ENCODE measurements at places on chromosomes 7 and 10. TPM values are rescaled to one million over a fixed set of nuclear protein-coding genes. Genes with fewer than 3 reads are reported as not detected.

DNA sequence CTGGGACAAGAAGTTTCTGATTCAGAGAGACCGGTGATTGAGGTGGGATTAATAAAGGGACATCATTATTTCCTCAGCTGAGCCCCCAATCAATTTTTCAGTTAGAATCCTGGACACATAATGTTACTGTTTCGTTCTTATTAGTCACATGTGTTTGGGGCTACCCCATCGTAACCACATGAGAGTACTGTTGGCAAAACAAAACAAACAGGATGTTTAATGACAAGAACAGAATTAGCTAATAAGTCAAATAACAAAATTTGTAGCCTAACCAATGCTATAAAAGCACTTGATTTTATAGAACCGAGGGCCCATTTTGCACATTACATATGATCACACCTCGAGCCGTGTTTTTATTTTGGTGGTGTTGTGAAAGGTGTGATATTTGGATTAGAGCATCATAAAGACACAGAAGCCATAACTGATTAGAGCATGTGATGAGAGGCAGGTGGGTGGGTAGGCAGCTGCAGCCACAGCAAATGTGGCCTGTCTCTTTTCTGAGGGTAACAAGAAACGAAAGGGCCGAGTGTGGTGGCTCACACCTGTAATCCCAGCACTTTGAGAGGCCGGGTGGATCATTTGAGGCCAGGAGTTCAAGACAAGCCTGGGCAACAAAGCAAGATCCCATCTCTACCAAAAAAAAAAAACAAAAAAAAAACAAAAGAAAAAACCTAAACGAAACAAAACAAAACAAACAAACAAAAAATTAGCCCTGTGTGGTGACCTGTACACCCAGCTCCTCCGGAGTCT lies 1.8 kb upstream of the VWC2 start:
- no peak for DNase-seq

GRCh38 chr10:18359812-18360211 lies 219.6 kb downstream of the CACNB2 start:
- DNase-seq = no peak

DNA sequence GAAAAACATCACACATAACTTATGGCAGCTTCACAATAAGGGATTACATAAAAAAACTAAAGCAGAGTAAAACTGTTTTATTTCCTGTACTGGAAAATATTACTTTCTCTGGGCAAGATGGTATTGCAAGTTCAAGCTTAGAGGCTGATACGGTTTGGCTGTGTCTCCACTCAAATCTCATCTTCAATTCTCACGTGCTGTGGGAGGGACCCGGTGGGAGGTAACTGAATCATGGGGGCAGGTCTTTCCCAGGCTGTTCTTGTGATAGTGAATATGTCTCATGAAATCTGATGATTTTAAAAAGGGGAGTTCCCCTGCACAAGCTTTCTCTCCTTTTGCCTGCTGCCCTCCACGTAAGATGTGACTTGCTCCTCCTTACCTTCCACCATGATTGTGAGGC lies 5.1 kb upstream of the LRRC27 start:
- DNase-seq = no peak

GRCh38 chr10:122050811-122051210 lies 61.8 kb downstream of the TACC2 start:
- DNase-seq = no peak

DNA sequence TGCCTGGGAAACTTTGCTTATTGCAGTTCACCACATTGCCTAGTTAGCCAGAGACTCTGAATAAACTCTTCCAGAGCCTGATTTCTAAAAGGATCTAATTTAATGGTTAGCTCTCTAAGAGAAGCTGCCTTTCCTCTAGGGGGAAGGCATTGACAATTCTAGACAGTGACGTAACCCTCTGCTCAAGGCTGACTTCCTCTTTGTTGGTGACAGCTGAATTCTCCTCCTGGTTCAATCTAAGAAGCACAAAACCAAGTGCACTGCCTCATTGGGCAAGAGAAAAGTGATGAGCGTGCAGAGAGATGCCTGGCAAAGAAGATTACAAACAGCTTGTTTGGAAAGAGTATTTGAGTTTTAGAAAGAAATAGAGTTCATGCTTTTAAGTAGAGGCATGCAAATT lies 102.7 kb downstream of the MACC1 start:
- no peak for DNase-seq

GRCh38 chr10:28946479-28946878 lies 269.2 kb downstream of the BAMBI start:
- DNase-seq = no peak

GRCh38 chr7:140212100-140212881 lies 35.5 kb upstream of the KDM7A start:
- DNase-seq = peak; percentile 91

ELOVL3 gene
- not detected for total RNA-seq

GRCh38 chr7:101012931-101013330 lies 7.0 kb upstream of the MUC17 start:
- no peak for DNase-seq

DNA sequence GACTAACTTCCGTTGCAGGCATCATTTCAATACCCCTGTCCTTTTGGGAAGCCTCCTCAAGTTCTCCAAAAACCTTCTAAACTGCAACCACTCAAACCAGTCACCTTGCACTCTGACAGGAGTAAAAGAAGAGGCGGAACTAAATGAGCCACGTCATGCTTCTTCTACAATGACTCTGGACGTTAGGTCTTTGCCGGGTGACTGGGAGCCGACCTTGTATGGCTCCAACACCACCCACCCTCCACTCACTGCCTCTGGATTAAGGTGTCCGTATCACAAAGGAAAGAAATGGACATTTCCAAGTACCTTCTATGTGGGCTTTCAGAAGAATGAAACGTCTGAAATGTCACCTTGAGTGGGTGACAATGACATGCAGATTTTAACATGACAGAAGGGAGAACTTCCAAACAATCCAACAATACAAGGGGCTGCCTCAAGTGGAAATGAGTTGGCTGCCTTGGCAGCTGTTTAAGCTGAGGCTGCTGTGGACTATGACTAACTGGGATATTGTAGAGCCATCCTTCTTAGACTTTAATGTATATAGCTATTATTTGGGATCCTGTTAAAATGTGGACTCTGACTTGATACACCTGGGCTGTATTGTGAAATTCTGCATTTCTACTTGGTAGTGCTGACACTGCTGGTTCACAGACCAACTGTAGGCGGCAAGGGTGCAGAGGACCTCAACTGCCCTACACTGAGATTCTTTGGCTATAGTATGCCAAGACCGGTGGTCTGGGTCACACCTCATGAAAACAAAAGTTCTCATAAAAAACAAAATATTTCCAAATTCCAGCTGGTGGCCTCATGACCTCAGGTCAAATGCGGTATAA lies 33.8 kb upstream of the PDLIM1 start:
- DNase-seq = no peak

- DNase-seq = no peak
Measured at GRCh38 chr10:3655528-3655927, 129.5 kb downstream of the KLF6 start.

DNA sequence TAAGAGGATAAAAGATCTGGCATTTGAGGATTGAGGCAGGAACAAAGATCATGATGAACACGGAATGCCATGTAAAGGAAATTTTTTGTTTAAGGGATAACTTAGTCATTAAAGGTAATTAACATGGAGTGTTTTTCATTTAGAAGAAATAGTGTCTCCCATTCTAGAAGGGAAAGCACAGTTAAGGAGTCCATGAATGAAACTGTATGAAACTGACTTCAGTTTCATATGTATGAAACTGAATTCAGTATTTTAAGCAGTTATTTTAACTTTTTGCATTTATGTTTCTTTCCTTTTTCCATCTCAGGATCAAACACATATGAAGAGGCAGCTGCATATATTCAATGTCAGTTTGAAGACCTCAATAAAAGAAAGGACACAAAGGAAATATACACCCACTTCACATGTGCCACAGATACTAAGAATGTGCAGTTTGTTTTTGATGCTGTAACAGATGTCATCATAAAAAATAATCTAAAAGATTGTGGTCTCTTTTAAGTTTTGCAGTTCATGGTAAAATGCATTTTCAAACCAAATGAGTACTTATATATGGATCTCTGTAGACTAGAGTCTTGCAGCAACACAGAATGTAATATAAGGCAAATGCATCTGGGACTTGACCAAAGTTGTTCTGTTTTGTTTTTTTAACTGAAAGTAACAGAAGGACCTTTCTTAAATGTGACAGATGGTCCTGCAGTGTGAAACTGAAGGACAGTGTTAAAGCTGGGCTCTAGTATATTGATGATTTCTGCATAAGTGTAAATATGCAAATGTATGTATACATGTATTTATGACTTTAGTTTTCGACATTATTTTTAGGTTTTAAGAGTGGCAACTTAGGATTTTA lies 82.6 kb downstream of the GNAI1 start:
- no peak for DNase-seq

DNA sequence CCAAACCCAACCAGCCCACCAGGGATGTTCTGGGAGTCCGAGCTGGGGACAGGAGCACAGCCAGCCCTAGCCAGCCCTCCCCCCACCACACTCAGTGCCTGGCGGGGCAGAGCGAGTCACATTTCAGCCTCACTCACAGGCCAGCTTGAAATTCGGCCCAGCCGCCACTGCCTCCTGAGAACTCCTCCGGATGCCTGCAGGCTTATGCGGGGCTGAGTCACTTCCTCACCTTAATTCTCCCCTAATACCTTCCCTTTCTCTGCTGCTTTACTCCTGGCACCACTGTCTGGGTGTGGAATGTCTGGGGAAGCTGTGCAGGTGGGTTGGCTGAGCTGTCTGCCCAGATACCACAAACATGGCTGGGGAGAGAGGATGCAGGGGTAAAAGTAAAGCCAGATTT lies 22.6 kb upstream of the DLG5 start:
- no peak for DNase-seq

GRCh38 chr10:111440501-111440900 lies 363.7 kb downstream of the ADRA2A start:
- DNase-seq = no peak

DNA sequence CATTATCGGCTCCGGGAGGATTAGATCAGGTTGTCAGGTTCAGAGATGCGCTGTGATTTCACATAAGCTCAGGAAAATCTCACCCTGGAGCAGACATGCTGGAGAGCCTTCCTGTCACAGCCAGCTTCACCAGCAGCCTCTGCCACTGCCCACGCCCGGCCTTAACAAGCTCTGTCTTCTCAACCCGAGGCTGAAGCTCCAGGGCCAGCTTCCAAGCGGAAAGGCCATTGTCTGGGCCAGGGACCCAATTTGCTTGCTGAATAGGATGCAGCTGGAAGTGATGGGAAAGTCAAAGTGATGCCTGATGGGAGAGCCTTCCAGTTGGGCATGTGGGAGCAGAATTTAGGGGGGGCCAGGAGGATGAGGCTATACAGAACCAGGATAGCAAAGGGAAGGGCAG lies 36.3 kb downstream of the C10orf105 start:
- DNase-seq = no peak

DNA sequence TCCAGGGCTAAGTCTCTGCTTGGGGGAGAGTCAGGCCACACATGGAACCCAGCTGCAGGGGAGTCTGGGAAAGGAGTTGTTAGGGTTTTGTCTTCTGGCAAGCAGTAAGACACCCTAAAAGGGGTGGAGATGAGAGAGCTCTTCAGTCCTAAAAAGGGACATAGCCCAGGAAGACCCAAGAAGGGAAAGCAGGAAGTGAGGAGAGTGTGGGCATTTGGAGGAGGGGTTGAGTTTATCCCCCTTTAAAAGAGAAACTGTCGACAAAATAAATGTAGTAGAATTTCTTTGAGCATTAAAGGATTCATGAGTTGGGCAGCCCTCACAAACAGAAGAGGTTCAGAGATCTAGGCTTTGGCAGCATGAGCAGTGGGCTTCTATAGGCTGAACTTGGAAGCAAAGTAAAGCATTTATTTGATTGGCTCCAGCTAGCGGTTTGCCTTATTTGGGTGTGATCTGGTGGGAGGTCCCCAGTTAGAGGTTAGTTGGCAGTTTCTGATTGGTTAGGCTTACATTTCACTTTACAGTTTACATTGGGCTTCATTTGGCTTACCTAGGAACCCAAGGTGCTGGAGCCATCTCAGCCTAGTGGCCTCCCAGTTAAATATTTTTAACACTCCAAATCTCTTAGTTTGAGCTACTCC lies 246.7 kb downstream of the CAMK1D start:
- DNase-seq = no peak

- no peak for DNase-seq
Measured at GRCh38 chr10:3169673-3170072, 2.9 kb downstream of the PITRM1 start.

DNA sequence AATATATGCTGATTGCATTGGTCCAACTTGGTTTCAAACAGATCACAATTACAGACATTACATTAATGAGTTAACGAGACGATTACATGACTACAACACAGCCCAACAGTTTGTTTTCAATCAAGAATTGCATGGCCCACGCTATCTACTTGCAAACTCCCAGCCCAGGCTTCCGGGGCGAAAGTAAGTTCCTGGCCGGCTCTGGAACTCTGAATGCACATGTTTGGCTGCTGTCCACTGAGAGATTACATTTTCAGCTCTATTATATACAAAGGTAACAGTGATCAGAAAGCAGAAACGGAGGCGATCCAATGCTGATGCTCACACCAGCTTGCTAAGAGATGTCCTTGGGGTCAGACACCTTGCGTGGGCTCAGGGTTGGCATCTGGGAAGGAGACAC lies 206.3 kb downstream of the FANK1 start:
- DNase-seq = no peak

DNA sequence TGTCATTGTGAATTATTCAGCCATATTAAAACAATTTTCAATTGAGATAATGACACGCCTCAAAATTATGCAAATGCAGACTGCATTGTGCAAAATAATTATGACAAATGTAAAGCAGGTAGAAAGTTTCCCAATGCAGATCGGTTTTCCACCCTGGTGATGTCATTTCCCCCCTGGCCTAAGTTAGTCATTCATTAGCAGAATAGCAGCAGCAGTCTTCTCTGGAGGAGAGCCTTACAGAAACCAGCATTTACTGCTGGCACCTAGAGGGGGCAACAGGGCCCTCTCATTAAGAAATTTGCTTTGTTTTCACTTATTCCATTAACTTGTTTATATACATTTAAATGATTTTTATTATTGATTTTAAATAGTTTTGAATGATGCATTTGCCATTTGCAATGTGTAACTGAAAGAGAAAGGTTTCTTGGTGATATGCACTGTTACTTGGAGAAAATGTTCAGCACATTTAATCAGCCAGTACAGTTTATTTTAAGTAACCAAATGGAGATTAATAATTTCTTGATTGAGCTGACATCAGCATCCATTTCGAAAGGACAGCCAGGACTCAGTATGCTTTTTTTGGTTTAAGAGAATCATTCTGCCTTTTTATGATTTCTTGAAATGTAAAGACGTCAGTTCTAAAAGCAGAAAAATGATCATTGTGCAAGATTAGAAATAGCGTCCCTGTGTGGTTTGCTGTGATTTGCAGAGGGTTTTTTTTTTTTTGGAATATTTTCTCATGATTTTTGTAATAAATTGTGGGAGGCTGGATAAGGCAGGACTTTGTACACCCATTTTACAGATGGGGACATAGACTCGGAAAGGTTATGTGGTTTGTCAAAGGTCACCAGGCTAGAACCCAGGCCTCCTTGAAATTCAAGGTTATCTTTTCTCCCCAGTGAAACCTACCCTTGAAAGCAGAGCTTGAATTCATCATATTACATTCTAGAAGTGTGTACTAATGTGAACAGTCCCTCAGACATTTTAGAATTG lies 3.5 kb downstream of the ARID5B start:
- peak; percentile 43 for DNase-seq

AEBP1 gene
- total RNA-seq = 4.1 TPM

Measured in CD4-positive, CD25-positive, alpha-beta regulatory T cell (primary cell).